ENCODE measurements at places on chromosomes 7 and 10. TPM values are rescaled to one million over a fixed set of nuclear protein-coding genes. Genes with fewer than 3 reads are reported as not detected.
A peak's percentile ranks its signal among the peaks of the same experiment; 100 is the strongest.

GRCh38 chr7:92833766-92834506 is 2.4 kb downstream of the CDK6 start:
- H3K27ac ChIP-seq: peak overlapping the region; percentile 69
- H3K36me3 ChIP-seq: peaks cover 29% of the 10 kb centered on the region
- peaks cover 34% of the 10 kb centered on the region for H3K4me1 ChIP-seq
- peak overlapping the region; percentile 97 for H3K4me3 ChIP-seq
- no peaks in the 10 kb centered on the region for H3K27me3 ChIP-seq

The LLCFC1 gene
- total RNA-seq: not detected

DNA sequence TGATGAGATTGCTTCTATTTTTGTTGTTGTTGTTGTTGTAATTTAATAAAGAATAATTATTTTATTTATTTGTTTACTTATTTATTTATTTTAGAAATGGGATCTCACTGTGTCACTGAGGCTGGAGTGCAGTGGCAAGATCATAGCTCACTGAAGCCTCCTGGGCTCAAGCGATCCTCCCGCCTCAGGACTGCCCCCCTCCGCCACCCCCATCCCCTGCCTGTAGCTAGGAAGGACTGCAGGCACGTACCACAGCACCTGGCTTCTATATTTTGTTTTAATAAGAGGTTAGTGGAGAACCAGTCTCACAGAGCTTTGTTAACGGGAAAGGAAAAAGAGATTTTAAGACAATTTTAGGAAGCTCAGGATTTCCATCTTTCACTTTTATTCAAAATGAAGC is 19.5 kb upstream of the SMC3 start:
- H3K36me3 ChIP-seq: no peaks in the 10 kb centered on the region
- H3K4me3 ChIP-seq: no peak overlapping the region
- H3K27ac ChIP-seq: no peak overlapping the region
- H3K27me3 ChIP-seq: peaks cover 39% of the 10 kb centered on the region

- peaks cover 24% of the 10 kb centered on the region for H3K4me1 ChIP-seq
- no peak for DNase-seq
- peaks cover 12% of the 10 kb centered on the region for H3K36me3 ChIP-seq
- H3K4me3 ChIP-seq: no peak overlapping the region
- no peaks in the 10 kb centered on the region for H3K27me3 ChIP-seq
- H3K27ac ChIP-seq: peak overlapping the region; percentile 77
Observed at GRCh38 chr10:12380999-12381398, 31.7 kb downstream of the CAMK1D start.

DNA sequence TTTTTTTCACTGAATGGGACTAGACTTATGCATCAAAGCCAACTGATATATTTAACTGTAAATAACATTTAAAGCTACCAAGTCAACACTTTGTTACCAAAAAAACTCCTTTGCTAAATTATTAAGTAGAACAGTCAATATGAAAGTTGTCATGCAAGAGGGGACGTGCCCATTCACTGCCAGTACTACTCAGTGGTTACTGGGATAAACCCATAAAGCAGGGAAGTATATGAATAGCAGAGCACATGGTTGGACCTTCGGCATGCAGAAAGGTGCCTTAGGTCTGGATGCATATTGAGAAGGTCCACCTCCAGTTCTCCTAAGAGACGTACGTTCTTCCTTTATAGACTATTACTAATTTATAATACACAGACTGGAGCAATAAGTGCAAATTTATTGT is 120.1 kb downstream of the SVOPL start:
- peaks cover 26% of the 10 kb centered on the region for H3K36me3 ChIP-seq
- H3K4me1 ChIP-seq: no peaks in the 10 kb centered on the region
- DNase-seq: no peak
- H3K27ac ChIP-seq: no peak overlapping the region
- H3K27me3 ChIP-seq: no peaks in the 10 kb centered on the region

- H3K27me3 ChIP-seq: peaks cover 30% of the 10 kb centered on the region
- no peak overlapping the region for H3K27ac ChIP-seq
- H3K4me3 ChIP-seq: no peak overlapping the region
- DNase-seq: no peak
- H3K4me1 ChIP-seq: no peaks in the 10 kb centered on the region
Observed at GRCh38 chr10:100890141-100890672, 22.6 kb upstream of the SLF2 start.

DNA sequence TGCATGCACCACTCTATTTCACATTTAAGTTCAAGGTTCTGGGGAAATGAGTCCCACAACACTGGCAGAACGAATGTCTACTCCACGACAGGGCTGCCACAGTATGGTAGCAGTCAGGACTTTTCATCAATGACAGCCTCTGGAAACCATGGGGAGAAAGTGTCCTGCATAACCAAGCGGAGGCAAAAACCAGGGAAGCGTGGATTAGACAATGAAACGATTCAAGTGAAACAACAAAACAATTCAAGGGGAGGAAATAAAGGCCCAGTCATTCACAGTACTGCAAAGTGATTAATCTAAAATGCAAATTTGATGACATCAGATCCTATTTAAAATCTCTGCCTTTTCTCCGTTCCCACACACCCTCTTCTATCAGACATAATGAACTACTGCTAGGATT is 168.2 kb downstream of the DPY19L1 start:
- no peak overlapping the region for H3K4me3 ChIP-seq
- H3K4me1 ChIP-seq: no peaks in the 10 kb centered on the region
- H3K36me3 ChIP-seq: peaks cover 1% of the 10 kb centered on the region
- no peak overlapping the region for H3K27ac ChIP-seq
- H3K27me3 ChIP-seq: no peaks in the 10 kb centered on the region

DNA sequence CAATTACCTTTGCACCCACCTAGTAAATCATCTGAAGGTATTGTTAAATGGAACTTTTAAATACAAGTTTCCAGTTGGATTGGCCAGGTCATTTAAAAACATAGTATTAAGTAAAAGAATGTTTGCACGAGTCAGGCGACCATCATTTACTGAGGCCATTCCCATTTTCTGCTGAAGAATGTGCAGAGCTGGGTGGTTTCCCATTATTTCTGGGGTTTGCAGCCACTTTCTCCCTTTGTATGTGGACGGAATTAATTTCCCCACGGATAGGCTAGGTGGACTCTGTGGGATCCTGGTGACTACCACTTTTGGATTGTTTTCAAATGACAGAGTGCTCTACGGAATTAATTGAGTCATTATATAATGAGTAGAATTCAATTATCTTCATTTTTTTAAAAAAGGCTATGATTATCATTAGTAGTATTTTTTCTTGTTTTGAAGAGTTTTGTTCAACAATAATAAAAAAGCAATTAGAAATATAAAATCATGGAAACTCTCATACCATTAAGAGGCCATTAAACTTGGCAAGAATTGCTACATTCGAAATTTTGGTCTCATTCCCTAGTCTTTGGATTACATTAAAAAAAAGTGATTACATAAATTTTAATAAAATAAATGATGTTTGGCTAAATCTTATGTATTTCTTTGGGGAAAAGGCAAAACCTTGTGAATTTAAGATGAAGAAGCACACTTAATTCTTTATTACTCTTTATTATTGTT is 120.4 kb upstream of the FZD8 start:
- no peak overlapping the region for H3K4me3 ChIP-seq
- DNase-seq: no peak
- no peaks in the 10 kb centered on the region for H3K36me3 ChIP-seq
- H3K27ac ChIP-seq: no peak overlapping the region

GRCh38 chr10:29183301-29183945 is 105.4 kb upstream of the LYZL1 start:
- no peaks in the 10 kb centered on the region for H3K36me3 ChIP-seq
- H3K27ac ChIP-seq: no peak overlapping the region
- no peak overlapping the region for H3K4me3 ChIP-seq
- no peaks in the 10 kb centered on the region for H3K4me1 ChIP-seq

GRCh38 chr10:48406658-48407057 is 100.2 kb downstream of the MAPK8 start:
- peaks cover 17% of the 10 kb centered on the region for H3K36me3 ChIP-seq
- no peak overlapping the region for H3K4me3 ChIP-seq
- H3K27ac ChIP-seq: no peak overlapping the region
- no peaks in the 10 kb centered on the region for H3K4me1 ChIP-seq
- H3K27me3 ChIP-seq: no peaks in the 10 kb centered on the region

DNA sequence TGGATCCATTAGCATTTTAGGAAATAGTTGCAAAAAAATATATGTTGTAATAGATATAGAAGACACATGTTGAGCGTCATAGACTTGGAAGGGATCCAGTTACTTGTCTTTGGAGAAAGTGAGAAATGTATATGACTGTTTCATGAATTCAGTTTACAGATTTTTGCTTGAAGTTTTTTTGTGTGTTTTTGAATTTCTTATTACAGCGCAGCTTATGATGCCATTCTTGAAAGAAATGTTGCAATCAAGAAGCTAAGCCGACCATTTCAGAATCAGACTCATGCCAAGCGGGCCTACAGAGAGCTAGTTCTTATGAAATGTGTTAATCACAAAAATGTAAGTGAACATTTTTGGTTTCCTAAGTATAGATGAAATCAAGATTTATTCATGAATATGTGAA is 98.2 kb downstream of the MAPK8 start:
- H3K36me3 ChIP-seq: peaks cover 2% of the 10 kb centered on the region
- DNase-seq: no peak
- no peaks in the 10 kb centered on the region for H3K27me3 ChIP-seq
- H3K27ac ChIP-seq: no peak overlapping the region
- peaks cover 12% of the 10 kb centered on the region for H3K4me1 ChIP-seq
- H3K4me3 ChIP-seq: no peak overlapping the region

DNA sequence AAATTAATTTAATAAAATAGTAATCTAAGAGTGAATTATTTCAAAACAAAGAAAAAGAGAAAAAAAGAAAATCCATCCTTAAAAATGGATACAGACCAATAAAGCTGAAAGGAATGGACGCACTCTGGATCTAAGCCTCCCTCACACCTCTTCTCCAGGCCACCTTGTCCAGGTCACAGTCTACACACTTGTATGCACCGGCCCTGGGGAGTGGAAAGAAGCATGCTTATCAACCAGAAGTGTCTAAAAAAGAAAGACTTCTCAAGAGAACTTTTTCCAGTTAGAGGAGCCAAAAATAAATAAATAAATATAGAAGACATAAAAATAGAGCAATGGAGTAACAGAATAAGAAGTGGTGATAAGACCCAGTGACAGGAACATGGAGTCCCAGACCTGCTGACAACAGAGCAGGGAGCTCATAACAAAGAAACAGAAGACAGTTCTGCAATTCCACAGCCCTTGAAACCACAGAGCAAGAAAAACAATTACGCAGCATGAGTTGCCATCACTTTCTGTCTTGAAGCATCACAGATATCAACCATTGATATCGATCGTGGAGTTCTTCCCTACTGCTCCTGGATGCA is 311.7 kb upstream of the NFE2L3 start:
- H3K4me1 ChIP-seq: no peaks in the 10 kb centered on the region
- H3K36me3 ChIP-seq: no peaks in the 10 kb centered on the region
- peaks cover 14% of the 10 kb centered on the region for H3K27me3 ChIP-seq
- no peak overlapping the region for H3K27ac ChIP-seq
- DNase-seq: no peak

DNA sequence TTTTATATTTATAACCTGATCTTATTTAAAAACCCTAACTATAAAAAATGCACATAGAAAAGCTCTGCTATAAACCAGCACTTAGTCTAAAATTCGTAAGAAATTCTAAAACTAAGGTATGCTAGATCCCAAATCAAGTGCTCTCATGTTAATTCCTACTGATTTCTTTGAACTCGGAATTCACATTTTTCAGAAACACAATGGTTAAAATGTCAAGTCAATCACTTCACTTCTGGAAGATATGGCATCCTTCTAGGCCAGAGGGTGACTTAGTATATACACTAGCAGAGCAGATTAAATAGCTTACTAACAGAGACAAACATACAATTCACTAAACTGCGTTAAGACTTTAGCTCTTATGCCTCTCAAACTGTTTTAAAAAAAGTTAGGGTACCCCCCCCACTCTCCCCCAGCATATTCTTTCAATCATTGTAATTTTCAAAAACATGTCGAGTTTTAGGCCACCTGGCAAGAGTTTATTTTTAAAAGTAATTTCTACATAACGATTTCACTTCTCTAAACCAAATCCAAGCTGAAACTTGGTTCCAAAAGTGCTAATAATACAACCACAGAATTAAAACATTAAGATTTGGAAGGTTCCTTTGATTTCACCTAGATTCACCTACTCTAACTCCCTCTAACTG is 129.4 kb downstream of the NRBF2 start:
- H3K4me1 ChIP-seq: peaks cover 70% of the 10 kb centered on the region
- peak overlapping the region; percentile 58 for H3K4me3 ChIP-seq
- H3K27me3 ChIP-seq: no peaks in the 10 kb centered on the region
- peak overlapping the region; percentile 56 for H3K27ac ChIP-seq
- H3K36me3 ChIP-seq: peaks cover 7% of the 10 kb centered on the region

GRCh38 chr7:25906003-25906402 is 246.0 kb upstream of the NFE2L3 start:
- H3K36me3 ChIP-seq: no peaks in the 10 kb centered on the region
- no peak for DNase-seq
- peaks cover 26% of the 10 kb centered on the region for H3K4me1 ChIP-seq
- H3K27me3 ChIP-seq: no peaks in the 10 kb centered on the region

- peaks cover 2% of the 10 kb centered on the region for H3K36me3 ChIP-seq
- DNase-seq: no peak
- H3K27me3 ChIP-seq: peaks cover 46% of the 10 kb centered on the region
- H3K4me1 ChIP-seq: peaks cover 18% of the 10 kb centered on the region
- H3K27ac ChIP-seq: no peak overlapping the region
- no peak overlapping the region for H3K4me3 ChIP-seq
Observed at GRCh38 chr10:45376371-45376801, 2.4 kb downstream of the ALOX5 start.

DNA sequence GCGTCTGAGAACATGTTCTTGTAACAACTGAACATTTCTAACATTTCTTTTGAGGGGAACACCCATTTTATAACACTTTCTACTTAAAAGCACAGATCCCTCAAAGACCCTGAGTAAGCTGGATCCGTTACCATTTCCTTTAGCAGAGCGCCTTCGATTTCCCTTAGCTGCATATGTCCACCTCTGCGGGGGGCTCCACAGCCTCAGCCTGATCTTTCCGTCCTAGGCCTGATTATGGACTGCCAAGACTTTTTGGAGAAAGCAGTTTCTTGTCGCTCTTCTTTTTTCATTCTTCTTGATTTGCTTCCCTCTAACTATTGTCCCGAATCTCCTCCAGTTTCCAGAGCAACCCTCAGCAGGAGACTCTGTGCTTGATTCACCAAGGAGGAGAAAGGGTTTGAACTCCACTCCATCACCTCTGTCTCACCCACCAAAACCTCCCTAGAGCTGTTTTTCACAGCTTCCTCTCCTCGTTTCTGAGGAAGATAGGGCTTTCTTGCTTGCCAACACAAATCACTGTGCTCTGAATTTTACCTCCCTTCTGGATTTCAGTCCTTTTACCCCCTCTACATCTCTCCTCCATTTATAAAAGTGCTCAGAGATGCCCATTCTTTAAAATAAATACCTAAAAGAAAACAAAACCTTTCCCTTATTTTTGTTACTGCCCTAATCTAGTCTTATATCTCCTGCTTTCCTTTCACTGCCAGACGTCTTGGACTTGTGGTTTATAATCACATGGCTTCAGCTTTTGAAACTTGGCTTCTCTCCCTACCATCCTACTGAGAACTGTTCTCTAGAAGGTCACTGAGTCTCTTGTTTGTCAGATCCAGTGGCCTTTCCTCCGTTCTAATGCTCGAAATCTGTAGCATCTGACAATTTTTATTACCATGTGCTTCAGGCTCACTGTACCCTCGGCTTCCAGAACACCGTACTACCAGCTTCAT is 30.5 kb upstream of the ZRANB1 start:
- H3K4me1 ChIP-seq: peaks cover 18% of the 10 kb centered on the region
- no peaks in the 10 kb centered on the region for H3K36me3 ChIP-seq
- no peak overlapping the region for H3K4me3 ChIP-seq
- H3K27me3 ChIP-seq: peaks cover 24% of the 10 kb centered on the region
- no peak overlapping the region for H3K27ac ChIP-seq

Data from activated T-cell treated with anti-CD3 and anti-CD28 coated beads, Interleukin-2, amount 50 U/mL, for 72 hours (primary cell).